Suprapubic skin (tissue), 4 donors: ENCODE measurements at places on chromosomes 7 and 10.

GRCh38 chr10:5584895-5585516 lies 60.2 kb downstream of the CALML3 start:
- DNase-seq: no peak

- DNase-seq: no peak
Observed at GRCh38 chr7:17153536-17153935, 144.9 kb upstream of the AHR start.

DNA sequence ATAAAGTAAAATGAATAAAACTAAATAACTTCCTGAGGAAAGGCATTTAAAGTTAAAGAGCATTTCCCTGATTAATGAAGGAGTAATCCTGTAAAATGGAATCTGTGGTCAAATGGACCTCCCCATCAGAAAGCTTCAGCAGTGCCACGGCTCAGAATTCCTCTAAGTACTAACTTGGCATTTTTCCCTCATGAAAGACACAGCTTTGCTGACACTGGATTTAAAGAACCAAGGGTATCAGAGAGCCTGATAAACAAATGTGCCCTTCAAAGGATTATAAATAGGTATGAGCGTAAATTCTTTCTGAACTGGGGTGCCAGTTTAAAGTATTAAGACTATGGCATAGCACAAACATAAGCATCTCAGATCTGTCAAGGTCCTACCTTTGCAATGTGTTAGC lies 24.2 kb upstream of the RNF148 start:
- no peak for DNase-seq

DNA sequence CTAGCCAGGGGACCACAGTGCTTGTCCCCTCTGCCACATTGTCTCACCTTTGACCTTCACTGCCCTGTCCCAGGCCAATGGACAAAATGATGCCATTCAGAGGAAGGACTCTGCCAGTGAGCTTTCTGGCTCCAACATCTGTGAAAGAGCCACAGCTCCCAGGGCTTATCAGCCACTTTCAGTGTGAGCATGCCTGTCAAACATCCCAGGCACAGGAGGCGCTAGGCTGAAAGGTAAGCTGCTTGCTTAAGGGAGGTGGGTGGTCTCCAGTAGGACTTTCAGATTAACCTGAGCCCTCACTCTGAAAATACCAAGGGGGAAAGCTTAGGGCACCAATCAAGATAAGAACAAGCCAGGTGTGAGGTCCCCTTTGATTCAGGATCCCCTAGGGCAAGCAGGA lies 59.8 kb upstream of the GDF10 start:
- no peak for DNase-seq

DNA sequence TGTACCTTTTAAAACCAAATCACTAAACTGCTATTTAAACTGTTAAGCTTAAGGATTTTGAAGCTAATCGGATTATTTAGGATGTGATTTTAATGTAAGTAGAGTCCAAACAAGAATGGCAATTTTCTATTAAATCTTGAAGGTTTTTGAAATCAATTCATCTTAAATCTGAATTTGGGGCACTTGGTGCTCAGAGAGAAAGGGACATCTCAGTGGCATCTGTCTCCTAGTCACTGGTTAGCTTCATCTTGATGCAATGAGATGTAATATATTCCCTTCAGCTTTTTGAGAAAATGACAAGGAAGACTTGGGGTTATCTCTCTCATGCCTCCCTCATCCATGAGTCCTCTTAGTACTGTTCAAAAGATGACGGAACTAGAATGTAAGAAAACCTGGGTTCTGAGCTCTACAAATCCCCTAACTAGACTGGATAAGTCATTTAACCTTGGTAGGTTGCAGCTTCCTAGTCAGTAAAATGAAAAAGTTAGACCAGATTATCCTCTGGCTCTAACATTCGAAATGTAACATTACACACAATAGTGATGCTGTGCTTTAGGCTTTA lies 198.5 kb upstream of the NEBL start:
- DNase-seq: no peak

- DNase-seq: no peak
Observed at GRCh38 chr10:104456802-104457542, 103.3 kb downstream of the CFAP58 start.
